Urinary bladder (tissue), 4 donors: ENCODE measurements at places on chromosomes 11 and 22. TPM values are rescaled to one million over a fixed set of nuclear protein-coding genes. Genes with fewer than 3 reads are reported as not detected.

The SAA1 gene
- not detected for total RNA-seq

The FOXRED2 gene
- 9.9 TPM for total RNA-seq

The SELENOO gene
- total RNA-seq, result 9.5 TPM

The LDHAL6A gene
- not detected for total RNA-seq

The IGSF9B gene
- 11.4 TPM for total RNA-seq

The EFEMP2 gene
- 43.3 TPM for total RNA-seq

The MIOX gene
- not detected for total RNA-seq

The CCDC157 gene
- total RNA-seq, result 2.1 TPM

The SLC15A3 gene
- total RNA-seq, result 12.7 TPM

The FGF3 gene
- total RNA-seq, result not detected

The NXPE4 gene
- total RNA-seq, result not detected

The CPSF7 gene
- total RNA-seq, result 32.9 TPM

The GRAMD4 gene
- 10.9 TPM for total RNA-seq

The SYT12 gene
- total RNA-seq, result 0.26 TPM

The SCGB1A1 gene
- 9.5 TPM for total RNA-seq

The SHANK3 gene
- 8.1 TPM for total RNA-seq
